ENCODE measurements at places on chromosomes 7 and 10.

- DNase-seq: no peak
Measured at GRCh38 chr7:41447450-41448042, 255.3 kb downstream of the INHBA start.

- DNase-seq: no peak
Measured at GRCh38 chr10:117419921-117420320, 44.7 kb upstream of the PDZD8 start.

- no peak for DNase-seq
Measured at GRCh38 chr10:58952162-58952601, 224.3 kb upstream of the PHYHIPL start.

- DNase-seq: no peak
Measured at GRCh38 chr7:141014125-141014523, 628 bp downstream of the MRPS33 start.

- DNase-seq: no peak
Measured at GRCh38 chr7:1569440-1569832, 396 bp downstream of the PSMG3 start.

- no peak for DNase-seq
Measured at GRCh38 chr7:39560408-39560807, 5.8 kb upstream of the YAE1 start.

GRCh38 chr7:1225441-1226185 lies 7.1 kb upstream of the UNCX start:
- DNase-seq: no peak

DNA sequence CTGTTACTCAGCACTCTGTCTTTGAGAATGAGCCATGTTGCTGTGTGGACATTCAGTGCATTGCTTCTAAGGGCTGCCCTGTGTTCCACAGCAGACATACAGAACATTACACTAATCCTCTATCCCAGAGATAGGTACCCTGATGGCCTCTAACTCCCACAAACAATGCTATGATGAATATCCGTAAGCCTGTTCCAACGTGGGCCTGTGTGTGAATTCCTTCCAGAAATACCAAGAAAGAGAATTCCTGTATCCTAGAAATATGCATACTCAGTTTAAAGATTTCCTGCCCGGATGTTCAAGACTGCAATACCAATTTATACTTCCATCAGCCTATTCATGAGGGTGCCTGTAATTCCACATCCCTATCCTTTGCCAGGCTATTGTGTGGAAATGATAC lies 21.3 kb upstream of the ST8SIA6 start:
- no peak for DNase-seq

DNA sequence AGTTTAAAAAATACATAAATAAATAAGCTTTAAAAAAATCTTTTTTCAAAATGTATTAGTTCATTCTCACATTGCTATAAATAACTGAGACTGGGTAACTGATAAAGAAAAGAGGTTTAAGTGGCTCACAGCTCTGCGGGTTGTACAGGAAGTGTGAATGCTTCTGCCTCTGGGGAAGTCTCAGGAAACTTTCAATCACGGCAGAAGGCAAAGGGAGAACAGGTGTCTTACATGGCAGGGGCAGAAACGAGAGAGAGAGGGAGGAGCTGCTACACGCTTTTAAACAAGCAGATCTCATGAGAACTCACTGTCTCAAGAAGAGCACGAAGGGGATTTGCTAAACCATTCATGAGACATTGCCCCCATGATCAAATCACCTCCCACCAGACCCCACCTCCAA lies 114.6 kb downstream of the DNAJC1 start:
- DNase-seq: no peak

DNA sequence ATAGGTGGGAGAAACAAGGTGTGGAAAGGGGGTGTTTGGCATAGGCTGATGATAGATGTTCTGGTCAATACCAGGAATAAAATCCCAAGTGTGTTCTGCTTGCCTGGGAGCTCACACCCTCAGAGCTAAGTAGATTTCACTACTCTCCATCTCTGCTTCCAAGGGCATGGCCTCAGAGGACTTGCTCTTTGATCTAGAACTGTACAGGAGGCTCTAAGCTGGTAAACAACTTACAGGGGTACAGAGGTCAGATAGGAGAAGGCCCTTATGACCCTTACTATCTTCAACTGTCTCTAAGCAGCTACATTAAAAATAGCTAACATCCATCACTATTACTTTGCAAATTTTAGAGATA lies 221.5 kb upstream of the KLF14 start:
- no peak for DNase-seq

GRCh38 chr7:105987046-105987445 lies 24.0 kb downstream of the CDHR3 start:
- no peak for DNase-seq

DNA sequence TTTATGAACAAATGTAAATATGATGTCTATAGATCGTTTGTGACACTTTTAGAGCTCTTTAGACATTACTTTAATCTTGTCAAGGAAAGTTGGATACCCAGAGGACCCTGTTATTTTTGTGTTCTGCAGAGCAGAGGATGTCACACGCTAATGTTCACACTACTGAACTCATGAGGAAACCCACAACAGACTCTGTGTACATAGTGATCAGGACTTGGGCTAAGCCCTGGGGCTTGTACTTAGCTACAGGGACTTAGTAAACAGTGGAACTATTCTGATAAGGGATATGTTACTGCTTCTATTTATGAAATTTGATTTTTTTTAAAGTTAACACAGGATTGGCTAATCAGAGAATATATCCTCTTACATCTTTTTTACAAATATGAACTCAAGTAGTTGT lies 36.1 kb upstream of the ZNF518A start:
- DNase-seq: no peak

- DNase-seq: no peak
Measured at GRCh38 chr7:82105463-82105862, 335.6 kb upstream of the HGF start.

GRCh38 chr7:44634187-44634838 lies 27.9 kb downstream of the OGDH start:
- no peak for DNase-seq

GRCh38 chr10:115956225-115957011 lies 316.6 kb downstream of the GFRA1 start:
- no peak for DNase-seq

GRCh38 chr7:92609921-92610518 lies 19.8 kb upstream of the FAM133B start:
- no peak for DNase-seq

- DNase-seq: no peak
Measured at GRCh38 chr10:96466-96865, 38.8 kb upstream of the ZMYND11 start.

- DNase-seq: no peak
Measured at GRCh38 chr10:14698111-14698828, 76.4 kb downstream of the FAM107B start.

- DNase-seq: no peak
Measured at GRCh38 chr10:3263747-3264146, 91.2 kb upstream of the PITRM1 start.

GRCh38 chr10:110569122-110569521 lies 1.6 kb downstream of the SMC3 start:
- DNase-seq: no peak

DNA sequence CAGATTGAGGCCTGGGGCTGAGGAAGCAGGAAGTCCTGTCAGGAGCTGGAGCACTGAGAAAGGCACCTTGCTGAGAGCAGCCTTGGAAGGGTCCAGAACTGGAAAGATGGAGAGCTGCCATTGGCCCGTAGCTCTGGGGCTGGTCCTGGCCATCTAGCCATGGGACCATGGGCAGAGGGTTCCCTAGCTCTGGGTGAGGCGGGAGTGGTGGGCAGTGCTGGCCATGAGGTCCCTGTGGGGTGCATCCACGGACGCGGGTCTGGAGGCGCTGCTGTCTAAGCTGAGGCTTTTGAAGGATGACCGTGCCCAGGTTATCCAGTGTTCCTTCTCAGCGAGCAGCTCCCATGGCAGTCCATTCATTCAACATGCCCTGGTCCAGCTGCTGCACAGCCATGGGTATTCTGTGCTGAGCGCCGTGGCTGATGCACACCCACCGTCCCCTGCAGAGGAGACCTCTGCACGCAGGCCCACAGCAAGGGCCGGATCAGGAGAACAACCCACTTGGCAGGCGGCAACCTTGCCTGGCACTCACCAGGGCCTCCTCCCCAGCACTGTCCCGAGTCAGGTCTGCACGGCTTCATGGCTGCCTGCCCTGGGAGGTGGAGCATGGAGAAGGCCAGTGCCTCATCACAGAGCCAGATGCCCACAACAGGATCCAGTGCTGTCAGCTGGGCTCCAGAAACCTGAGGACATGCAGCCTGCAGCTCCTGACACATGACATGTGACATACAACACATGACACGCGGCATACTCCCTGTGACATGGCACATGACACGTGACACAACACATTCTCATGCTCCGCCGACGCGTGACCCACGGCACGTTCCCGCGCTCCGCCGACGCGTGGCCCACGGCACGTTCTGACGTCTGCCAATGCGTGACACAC lies 121.9 kb downstream of the INPP5A start:
- DNase-seq: no peak

DNA sequence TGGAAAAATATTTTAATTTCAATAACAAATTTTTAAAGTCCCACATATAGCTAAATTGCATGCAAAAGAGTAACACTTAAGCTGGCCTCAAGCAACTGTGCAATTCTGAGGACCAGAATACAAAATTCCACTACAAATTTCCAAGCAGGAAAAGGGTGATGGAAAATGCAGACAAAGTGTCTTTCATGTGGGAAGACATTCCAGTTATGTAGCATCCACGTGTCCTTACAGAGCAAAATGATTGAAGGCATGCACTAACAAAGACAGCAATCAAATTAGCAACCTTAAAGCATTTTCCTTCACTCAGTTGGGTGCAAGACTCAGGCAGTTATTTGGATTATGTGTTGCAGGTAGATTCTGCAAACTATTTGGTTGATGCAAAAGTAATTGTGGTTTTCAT lies 203.7 kb downstream of the HERPUD2 start:
- no peak for DNase-seq

All from stimulated activated naive CD4-positive, alpha-beta T cell (primary cell).